ENCODE measurements at places on chromosomes 6 and 20. TPM values are rescaled to one million over a fixed set of nuclear protein-coding genes. Genes with fewer than 3 reads are reported as not detected.

The TFAP2A gene
- polyA plus RNA-seq = 0.13 TPM

The PLCB4 gene
- 14.3 TPM for polyA plus RNA-seq

The SLC32A1 gene
- not detected for polyA plus RNA-seq

The SLC22A23 gene
- polyA plus RNA-seq = 3.3 TPM

The TMEM217 gene
- 0.64 TPM for polyA plus RNA-seq

The LEMD2 gene
- 39.2 TPM for polyA plus RNA-seq

The FOXC1 gene
- 3.0 TPM for polyA plus RNA-seq

The ZKSCAN8 gene
- polyA plus RNA-seq = 4.2 TPM

The KATNA1 gene
- 13.3 TPM for polyA plus RNA-seq

DNA sequence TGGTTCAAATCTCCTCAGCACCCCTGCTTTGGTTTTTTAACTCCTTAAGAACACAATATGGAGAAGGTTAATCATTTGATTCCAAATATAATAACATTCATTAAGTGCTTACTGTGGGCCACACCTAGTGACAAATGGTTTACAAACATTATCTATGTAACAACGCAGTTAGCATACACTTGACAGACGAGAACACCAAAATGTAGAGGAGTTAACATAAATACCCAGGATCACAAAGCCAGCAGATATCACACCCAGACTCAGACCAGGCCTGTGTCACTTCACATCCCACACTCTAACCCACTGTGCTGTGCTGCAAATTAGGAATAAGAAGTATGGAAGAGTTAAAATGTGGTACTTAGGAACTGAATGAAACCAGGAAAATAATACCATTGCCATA, 82.9 kb downstream of the AGPAT4 start:
- DNase-seq = no peak

- no peak for DNase-seq
These were observed 359 bp downstream of the PHIP start for GRCh38 chr6:79077715-79078074.

GRCh38 chr6:87656857-87657256, 45.2 kb downstream of the AKIRIN2 start:
- DNase-seq = no peak

DNA sequence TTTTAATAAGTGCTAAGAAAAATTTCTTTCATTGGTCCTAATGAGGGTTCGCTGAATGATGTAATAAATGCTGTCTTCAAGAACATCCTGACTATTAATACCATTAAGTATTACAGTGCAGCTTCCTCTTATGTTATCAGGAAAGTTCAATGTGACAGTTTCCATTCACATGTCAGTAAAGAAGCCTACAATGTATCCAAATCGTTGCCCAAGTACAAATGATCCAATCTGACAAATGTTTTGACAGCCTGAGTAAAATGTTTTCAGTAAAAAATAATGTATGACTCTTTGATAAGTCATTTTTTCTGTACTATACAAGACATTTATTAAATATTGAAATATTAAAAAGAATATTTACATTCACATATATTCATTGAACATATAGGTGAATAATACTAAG, 496.1 kb upstream of the MANEA start:
- DNase-seq = no peak

GRCh38 chr20:5171064-5171789, 44.4 kb downstream of the CDS2 start:
- DNase-seq = peak; percentile 82

DNA sequence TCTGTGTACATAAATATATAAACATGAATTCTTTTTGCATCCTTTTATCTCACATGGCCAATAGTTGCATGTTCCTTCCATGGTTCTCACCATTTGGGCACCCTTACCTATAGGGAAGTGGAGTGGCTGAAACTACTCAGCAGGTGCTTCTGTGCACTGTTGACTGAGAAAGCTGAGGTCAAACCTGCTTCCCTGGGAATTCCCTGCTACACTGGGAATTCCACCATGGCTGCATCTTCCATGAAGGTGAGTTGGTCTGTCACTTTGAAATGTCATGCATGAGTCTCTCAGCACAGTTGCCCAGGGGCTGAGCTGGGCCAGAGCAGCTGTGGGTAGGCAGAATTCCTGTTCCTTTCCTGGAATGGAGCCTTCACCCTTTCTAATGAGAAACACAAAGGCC, 193.8 kb upstream of the PRSS16 start:
- no peak for DNase-seq

GRCh38 chr6:145498425-145498824, 236.9 kb downstream of the EPM2A start:
- DNase-seq = no peak

- DNase-seq = no peak
These were observed 502.0 kb downstream of the BMP2 start for GRCh38 chr20:7269452-7269851.

GRCh38 chr6:8043221-8043620, 21.0 kb downstream of the BLOC1S5 start:
- DNase-seq = no peak

DNA sequence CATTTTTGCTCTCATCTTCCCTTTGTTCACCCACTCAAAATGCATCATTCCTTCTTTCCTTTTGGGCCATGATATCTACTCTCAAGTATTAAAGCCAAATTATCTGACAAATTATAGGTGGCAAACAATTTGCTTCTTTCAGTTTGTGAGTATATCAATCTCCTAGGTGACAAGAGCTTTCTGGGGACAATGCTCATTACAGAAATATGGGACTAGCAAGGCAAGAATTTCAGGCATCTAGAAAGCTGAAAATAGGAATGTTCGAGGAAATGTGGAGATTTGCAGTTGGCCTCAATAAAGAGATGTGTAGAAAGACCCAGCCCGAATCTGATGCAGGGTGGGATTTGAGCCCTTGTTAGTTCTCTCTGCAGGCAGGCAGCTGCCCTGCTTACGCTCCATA, 71.8 kb downstream of the ALDH8A1 start:
- no peak for DNase-seq

DNA sequence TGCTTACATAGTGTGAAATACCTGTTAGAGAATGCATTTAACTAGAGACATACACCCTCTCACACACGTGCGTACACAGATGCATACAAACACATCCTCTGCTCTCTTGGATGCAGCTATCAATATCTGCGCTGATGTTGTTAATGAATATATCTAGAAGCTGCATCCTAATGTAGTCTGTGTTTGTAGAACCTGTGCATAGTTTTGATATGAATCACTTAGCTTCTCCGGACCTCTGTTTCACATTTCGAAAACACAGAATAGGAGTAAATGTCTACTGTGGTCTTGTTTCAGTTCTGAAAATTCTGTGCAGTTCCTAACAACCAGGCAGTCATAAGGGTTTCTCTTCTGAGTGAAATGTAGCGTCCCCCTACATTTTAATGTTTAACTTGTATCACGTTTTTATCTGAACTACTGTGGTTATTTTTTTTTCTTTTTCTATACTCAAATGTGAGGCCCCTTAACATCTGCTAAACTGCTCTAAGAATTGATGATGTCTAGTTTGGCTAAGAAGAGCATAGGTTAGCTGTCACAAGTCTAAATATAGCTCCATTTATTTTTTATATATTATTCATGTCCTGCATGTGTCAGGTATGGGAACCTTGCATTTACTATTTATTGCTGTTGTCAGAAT, 254.5 kb downstream of the TMEM242 start:
- DNase-seq = no peak

GRCh38 chr6:113644861-113645575, 212.1 kb upstream of the MARCKS start:
- no peak for DNase-seq

GRCh38 chr6:170222498-170223471, 68.1 kb downstream of the DLL1 start:
- peak; percentile 7 for DNase-seq

DNA sequence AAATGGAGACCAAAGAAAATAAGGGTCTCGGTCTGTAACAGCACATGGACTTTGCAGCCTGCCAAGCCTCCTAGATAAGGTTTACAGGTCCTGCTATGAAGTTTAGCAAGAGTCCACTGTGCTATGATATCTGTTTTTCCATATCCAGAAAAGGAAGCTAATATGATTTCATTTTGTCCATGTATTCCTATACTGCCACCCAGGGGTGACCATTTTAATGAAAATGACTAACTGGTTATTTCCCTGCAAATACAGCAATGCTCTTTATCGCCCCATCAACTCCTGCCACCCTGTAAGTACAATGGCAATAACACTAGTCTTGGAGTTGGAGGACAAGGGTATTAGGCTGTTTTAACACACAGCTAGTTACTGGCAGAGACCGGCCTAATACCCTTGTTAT, 115.2 kb upstream of the GLP1R start:
- DNase-seq = no peak

- no peak for DNase-seq
These were observed 26.6 kb downstream of the NOL4L start for GRCh38 chr20:32558526-32558925.

DNA sequence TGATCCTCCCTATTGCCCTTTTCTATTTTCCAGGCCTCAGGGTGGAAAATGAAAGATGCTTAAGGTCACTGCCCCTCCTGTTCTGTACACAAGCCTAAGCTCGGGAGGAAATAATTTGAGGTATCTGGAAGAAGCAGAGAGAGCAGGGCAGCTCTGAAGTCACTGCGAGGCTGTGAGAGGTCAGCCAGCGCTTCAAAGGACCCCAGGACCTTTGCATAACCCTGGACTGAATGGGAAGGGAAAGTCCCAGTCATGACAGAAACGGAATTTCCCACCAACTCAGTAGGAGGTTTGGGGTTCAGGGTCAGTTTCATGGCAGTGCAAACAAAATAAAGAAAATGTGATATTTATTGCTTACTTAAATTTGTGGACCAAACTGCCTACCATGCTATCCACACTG, 58.1 kb downstream of the LRFN2 start:
- DNase-seq = no peak

DNA sequence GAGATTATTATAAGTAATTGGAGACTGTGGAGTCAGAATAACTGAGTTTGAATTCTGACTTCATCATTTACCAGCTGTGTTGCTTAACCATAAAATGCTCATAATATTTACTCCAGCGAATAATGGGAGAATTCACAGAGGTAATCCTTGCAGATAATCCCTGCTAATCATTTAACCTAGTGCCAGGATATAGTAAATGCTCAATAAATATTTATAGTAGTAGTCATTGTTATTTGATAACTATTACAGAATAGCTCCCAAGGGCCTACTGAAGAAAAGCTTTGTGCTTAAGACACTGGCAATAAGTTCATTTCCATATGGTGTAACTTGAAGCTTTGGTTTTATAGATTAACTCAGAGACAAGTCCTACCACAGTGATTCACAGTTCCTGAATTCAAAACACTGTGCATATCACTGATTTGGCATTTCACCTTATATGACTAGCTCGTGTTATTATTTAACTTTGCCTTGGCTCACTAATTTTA, 208.8 kb upstream of the PLCB4 start:
- DNase-seq = no peak

GRCh38 chr6:37485291-37485702, 14.4 kb downstream of the CCDC167 start:
- DNase-seq = no peak

GRCh38 chr6:140134224-140134623, 759.8 kb upstream of the CITED2 start:
- DNase-seq = no peak

DNA sequence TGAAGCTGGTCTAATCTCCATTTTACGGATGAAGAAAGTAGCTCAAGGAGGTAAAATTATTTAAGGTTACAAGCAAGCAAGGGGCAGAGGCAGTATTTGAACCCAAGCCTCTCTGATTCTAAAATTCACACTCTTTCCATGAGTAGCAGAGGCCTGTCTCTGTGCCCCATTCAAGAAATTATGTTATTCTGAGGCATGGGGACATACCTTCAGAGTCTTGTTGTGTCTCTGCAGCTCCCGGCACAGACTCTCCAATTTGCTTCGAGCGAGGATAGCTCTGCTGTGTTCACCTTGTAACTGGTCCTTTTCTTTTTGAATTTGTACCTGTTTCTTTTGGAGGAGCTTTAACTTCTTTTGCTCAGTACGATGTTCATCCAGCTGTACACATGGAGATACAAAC, 21.5 kb downstream of the TXLNB start:
- DNase-seq = no peak

GRCh38 chr6:31478186-31478950, 19.6 kb upstream of the MICB start:
- no peak for DNase-seq

- no peak for DNase-seq
These were observed 116.7 kb upstream of the NRSN1 start for GRCh38 chr6:24009319-24009718.

- no peak for DNase-seq
These were observed 32.5 kb downstream of the TOP1 start for GRCh38 chr20:41061155-41061554.

GRCh38 chr6:30463242-30463641, 26.1 kb upstream of the HLA-E start:
- no peak for DNase-seq

- DNase-seq = no peak
These were observed 222.2 kb upstream of the PRSS16 start for GRCh38 chr6:27025351-27025750.

GRCh38 chr6:84403545-84403944, 176.1 kb upstream of the CEP162 start:
- DNase-seq = no peak

GRCh38 chr6:72040111-72040510, 153.8 kb downstream of the RIMS1 start:
- no peak for DNase-seq

- DNase-seq = no peak
These were observed 20.1 kb downstream of the OPRM1 start for GRCh38 chr6:154058963-154059680.

DNA sequence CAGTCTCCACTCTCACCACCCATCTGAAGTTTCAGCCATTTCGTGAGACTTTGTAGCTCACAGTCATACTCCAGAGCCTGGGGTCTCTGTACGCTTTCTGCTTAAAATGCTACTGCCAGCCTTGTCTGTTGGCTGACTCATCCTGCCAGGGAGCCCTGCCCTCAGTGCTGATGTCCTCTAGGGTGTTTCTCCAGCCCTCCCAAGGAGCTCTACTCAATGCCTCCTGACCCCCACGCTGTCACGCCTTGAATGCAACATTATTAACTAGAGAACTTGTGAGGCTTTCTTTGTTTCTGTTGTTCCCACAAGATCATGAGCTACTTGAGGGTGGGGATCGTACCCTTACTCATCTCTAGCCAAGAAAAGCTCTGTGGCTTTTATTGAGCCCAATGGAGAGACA, 20.1 kb downstream of the KIF16B start:
- no peak for DNase-seq

DNA sequence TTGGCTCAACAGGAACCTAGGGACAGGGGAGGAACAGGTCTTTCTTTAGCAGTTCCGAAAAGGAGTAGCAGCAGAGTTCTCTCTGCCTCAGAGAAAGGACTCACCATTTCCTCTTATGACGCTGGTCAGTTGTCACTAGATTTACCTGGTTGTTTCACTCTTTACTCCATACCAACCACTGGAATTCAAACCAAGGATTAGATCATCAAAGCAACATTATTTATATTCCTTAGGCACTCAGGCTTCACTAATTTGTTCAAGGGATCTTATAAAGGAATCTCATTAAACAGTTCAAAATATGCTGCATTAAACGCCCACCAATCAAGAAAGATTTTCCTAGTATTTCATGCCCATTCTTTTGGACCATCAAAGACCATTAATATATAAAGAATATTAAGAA, 1129.5 kb upstream of the MAP3K7 start:
- no peak for DNase-seq

GRCh38 chr6:117290173-117290846, 25.0 kb downstream of the VGLL2 start:
- DNase-seq = no peak

Data from heart right ventricle (tissue), 16 donors.